ENCODE measurements at places on chromosomes 2 and 18. TPM values are rescaled to one million over a fixed set of nuclear protein-coding genes. Genes with fewer than 3 reads are reported as not detected.

DNA sequence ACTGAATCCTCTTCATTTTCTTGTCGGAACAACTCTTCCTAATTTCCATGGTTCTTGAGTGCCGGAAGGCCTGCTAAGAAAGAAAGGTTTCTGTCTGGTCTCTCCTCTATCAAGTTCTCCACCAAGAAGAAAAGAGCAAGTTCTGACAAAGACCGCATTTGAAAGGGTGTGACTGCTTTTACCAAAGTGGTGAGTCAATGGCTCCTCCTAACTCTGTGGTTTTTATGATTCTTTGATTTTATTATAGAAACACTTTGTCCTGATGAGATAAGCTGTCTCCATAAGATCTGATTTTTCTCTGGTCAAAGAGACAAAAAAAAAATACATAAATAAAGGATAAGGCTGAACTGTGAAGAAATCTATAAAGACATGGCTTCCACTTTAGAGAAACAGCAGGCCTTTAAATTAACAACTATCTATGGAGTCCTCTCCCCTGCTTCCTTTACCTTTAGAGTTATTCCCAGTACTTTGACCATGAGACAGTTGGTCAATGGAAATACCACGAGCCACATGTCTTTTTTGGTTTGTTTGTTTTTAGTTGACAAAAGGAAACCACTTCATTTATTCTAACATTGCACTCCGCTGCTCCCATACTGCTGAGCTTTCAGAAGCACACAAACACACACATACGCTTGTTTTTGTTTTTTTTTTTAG, 67.7 kb downstream of the REL start:
- H3K36me3 ChIP-seq = peaks cover 12% of the 10 kb centered on the region
- DNase-seq = no peak
- no peak overlapping the region for H3K27ac ChIP-seq
- no peak overlapping the region for H3K4me3 ChIP-seq
- no peaks in the 10 kb centered on the region for H3K27me3 ChIP-seq

- no peaks in the 10 kb centered on the region for H3K4me1 ChIP-seq
- H3K36me3 ChIP-seq = no peaks in the 10 kb centered on the region
- DNase-seq = no peak
These were observed 10.6 kb upstream of the BOK start for GRCh38 chr2:241547781-241548450.

- H3K27me3 ChIP-seq = no peaks in the 10 kb centered on the region
- H3K4me3 ChIP-seq = no peak overlapping the region
- peaks cover 13% of the 10 kb centered on the region for H3K36me3 ChIP-seq
These were observed 1.4 kb upstream of the HSBP1L1 start for GRCh38 chr18:79962835-79963657.

DNA sequence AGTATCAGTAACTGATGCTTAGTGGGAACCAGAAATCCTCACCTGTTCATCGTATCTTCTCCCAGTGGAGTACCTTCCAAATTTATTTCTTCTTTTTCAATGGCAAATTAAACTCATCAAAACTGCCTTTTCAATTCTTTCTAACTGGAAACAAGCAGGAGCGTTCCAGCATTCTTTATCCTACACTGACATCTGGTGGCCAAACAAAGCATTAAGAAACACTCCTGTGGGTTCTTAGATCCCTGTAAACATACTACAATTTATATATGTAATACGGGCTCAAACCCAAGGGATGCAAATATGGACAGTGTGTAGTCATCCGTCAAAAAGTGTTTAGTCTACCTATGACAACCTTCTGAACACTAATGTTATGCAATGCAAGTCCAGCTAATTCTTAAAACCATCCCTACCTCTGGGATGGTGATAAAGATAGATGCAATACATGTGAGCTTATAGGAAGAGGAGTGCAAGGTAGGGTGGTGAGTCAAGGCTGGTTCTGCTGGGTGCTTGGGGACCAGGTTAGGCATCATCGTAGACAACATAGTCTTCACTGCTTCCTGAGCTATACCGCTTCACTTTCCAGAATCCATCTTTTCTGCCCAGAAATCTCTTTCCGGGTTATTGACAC, 375.0 kb downstream of the CTNNA2 start:
- peak; percentile 63 for DNase-seq
- no peaks in the 10 kb centered on the region for H3K4me1 ChIP-seq
- H3K36me3 ChIP-seq = no peaks in the 10 kb centered on the region
- H3K27ac ChIP-seq = no peak overlapping the region

DNA sequence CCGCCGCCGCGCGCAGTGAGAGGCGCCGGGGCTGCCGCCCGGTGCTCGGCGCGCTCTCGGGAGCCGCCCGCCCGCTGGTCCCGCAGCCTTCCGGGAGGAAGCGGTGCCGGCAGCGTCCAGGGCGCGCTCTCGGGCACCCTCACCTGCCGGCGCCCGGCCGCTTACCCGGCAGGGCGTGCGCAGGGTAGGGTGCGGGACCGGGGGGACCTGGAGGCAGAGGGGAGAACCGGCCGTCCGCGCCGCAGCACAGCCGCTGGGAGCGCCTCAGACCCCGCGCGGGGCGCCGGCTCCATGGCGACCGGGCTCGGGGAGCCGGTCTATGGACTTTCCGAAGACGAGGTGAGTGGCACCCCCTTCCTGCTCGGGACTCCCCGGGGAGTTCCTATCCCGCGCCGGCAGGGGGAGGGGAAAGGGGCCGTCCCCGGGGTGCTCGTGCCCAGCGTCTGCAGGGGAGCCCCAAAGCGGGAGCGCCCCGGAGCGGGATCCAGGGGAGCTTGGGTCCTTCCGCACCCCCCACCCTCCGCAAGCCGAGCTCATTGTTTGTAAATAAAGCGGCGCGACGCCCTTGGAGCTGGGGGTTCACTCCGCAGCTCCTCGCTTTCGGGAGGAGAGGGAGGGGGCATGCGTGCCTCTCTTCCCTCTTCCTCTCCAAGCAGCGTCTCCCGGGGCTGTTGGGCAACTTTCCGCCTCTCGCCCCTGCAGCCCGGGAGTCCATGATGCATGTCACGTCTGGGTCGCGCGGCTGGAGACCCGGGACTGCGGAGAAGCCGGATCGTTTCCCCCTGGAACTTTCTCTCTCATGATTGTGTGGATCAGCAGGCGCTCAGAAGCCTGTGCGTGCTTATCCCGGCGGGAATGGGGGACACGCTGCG, 580 bp downstream of the NEDD4L start:
- H3K36me3 ChIP-seq = no peaks in the 10 kb centered on the region
- peak overlapping the region; percentile 94 for H3K4me3 ChIP-seq
- no peaks in the 10 kb centered on the region for H3K27me3 ChIP-seq
- peak; percentile 84 for DNase-seq

DNA sequence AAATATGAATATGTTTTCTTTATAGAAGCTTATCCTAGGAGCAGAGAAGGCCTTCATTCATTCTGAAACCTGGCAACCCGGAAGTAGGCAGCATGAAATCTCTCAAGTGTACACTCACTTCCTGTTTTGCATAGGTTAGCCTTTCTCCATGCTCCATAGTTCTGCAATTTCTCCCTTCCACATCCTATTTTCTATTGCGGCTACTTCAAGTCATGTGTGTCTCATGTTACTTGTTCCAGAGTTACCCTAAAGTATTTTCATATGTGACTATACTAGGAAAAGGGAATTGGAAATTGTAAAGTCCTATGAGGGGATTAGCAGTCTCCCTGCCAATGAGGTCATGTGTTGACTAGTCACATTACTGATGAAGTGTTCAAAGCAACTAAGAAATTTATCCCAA, 320.6 kb downstream of the NCKAP5 start:
- no peaks in the 10 kb centered on the region for H3K36me3 ChIP-seq
- DNase-seq = no peak

DNA sequence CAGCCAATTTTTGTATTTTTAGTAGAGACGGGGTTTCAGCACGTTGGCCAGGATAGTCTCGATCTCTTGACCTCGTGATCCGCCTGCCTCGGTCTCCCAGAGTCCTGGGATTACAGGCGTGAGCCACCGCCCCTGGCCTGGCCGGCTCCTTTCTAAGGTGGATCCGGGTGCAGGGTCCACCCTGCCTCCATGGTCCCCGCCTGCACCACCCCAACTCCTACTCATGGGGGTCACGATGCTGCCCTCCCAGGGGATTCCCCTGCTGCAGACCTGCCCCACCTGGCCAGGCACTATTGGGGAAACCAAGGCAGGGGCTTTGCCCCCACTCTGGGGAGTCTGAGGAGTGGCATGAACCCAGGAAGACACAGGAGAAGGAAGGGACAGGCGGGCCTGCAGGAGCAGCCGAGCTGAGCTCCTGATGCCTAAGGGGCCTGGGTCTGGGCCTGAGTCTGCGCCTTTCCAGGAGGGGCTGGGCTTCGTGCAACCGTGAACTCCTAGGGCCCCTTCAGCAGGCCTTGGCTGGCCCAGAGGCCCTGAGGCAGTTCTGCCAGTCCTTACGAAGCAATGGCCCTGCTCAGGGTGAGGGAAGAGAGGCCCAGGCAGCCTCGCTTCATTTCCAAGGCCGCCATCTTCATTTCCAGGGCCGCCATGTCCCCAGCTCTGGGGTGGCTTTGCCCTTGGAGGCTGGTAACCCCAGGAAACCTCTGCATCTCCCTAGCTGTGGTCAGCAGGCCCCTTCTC, 67.2 kb upstream of the SMAD7 start:
- no peak overlapping the region for H3K4me3 ChIP-seq
- H3K27me3 ChIP-seq = no peaks in the 10 kb centered on the region
- no peak overlapping the region for H3K27ac ChIP-seq
- no peaks in the 10 kb centered on the region for H3K36me3 ChIP-seq
- H3K4me1 ChIP-seq = no peaks in the 10 kb centered on the region

DNA sequence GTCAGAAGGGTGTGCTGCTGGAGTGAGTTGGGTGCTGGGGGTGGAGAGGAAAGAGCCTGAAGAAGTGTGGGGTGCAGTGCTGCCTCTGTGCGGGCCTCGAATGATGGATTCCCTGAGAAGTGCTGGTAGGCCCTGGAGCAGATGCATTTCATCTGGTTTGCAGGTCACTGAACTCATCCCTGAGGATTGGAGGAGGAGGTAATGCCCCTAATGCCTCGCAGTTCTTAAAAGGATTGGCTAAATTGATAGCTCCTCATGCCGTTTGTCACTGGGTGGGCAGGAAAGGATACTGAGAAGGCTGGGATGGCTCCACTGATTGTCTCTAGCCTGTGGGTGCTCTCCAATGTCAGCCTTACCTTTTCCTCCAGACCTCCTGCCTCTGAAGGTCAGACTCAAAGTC, 74.1 kb downstream of the CTIF start:
- H3K27ac ChIP-seq = no peak overlapping the region
- H3K4me1 ChIP-seq = no peaks in the 10 kb centered on the region
- H3K27me3 ChIP-seq = no peaks in the 10 kb centered on the region
- H3K36me3 ChIP-seq = no peaks in the 10 kb centered on the region
- no peak overlapping the region for H3K4me3 ChIP-seq

DNA sequence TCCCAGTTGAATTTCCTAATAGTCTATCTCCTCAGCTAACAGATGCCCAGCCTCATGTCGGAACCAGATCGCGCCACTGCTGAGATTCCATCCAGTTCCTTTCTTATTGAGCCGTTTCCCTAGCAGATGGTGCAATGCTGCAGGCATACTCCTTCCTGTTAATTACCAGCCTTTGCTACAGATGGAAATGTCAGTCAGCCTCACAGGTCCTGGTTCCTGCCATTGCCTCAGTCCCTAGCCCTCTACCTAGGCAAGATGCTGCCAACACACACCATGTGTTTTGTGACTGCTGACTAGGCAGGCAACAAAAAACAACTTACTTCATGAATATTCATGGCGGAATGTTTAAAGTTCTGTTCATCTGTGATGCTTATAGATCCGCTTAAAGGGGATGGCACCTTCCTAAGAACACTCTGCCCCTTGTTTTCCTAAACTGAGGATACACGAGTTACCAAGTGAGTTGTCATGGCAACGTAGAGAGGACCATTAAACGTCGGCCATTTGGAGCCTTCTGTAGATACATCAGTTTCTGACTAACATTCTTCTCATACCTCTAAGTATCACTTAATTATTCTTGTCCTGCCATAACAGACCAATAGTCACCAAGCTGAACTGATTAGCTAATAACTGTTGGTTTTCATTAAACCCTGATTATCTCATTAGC, 749.5 kb downstream of the RNF144A start:
- no peaks in the 10 kb centered on the region for H3K27me3 ChIP-seq
- DNase-seq = no peak
- H3K36me3 ChIP-seq = no peaks in the 10 kb centered on the region
- no peak overlapping the region for H3K27ac ChIP-seq

Gene KCNJ13
- polyA plus RNA-seq = 87.2 TPM

Gene HOXD12
- polyA plus RNA-seq = not detected
